ENCODE measurements at places on chromosomes 16 and 17.

DNA sequence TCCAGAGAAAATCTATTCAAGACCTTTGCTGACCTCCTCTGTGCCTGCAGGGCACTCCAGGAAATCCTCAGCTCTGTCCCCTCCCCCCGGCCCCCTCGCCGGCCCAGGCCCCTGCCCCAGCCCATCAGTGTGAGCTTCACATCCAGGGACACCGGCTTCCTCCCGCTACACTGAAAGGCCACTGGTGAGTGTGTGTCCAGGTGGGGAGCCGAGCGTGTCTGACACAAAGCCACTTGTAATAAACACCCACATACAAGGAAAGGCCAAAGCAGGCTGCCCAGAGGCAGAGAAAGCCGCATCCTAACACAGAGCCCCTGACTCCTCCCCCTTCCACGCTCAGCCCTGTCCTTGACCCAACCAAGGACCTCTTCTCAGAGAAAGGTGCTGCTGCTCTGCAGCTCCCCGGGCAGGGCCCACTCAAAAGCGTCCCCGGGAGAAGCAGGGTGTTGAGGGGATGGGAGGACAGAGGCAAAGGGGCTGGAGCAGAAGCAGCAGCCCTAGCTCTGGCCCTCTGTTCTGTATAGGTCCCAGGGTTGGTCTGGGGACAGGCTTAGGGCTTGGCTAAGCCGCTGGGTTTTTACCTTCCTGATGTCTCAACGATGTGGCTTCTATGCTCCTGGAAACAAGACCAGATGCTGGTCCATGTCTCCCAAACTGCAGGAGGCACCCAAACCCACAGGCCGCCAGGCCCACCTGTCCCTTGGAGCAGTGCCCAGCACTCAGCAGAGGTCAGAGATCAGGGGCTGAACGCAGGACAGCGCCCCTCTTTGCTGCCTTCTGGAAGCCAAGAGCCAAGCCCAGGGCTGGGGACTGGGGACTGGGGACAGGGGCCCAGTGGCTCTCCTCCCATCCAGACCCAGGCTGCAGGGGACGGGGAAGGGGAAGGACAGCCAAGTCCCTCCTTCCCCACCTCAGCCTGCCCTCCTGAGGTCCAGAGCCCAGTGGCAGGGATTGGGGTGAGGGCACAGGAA lies 15.3 kb downstream of the MNT start:
- DNase-seq = no peak

GRCh38 chr17:8991514-8992285 lies 26.2 kb upstream of the PIK3R5 start:
- DNase-seq = peak; percentile 38

GRCh38 chr17:10357768-10358167 lies 15.0 kb downstream of the MYH13 start:
- no peak for DNase-seq

DNA sequence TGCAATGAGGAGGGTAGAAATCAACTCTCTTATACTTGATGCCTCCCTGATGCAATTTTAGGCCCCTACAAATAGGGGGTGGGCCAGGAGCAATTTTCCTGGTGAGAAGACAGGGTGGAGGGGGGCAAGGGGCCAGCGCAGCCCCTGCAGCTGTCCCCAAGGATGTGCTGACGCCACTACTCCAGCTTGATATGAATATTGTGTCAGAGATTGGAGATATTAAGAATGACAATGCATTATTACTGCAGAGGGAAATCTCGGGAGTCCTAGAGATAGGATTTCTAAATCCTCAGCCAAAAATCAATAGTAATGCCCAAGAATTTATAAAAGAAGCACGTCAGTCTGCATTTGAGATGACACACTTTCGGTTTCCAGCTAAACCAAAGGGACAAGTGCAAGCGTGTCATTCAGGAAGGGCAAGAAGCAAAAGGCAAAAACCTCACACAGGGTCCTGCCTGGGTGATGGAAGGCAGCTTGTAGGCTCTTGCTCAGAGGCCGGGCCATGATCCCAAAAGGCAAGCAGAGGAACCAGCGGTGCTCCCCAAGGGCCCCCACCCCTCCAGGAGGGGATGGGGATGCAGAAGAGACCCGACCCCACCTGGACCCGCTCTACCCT lies 178.8 kb downstream of the C16orf78 start:
- DNase-seq = no peak

DNA sequence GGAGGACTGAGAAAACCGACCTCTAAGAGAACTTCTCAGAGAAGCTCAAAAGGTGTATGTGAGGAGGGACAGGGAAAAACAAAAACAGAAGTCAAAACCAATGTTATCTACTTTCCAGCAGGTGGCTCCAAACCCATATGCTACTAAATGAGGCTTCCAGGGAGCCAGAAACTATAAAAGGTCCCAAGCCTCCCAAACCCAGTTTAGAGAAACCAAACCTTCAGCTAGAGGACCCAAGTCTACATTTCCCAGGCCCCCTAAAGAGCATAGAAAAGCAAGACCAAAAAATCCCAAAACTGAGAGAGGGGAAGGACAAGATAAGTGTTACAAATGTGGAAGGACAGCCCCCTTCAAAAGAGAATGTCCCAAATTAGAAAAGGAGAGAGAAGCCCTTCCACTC lies 3.7 kb downstream of the HPR start:
- DNase-seq = no peak

DNA sequence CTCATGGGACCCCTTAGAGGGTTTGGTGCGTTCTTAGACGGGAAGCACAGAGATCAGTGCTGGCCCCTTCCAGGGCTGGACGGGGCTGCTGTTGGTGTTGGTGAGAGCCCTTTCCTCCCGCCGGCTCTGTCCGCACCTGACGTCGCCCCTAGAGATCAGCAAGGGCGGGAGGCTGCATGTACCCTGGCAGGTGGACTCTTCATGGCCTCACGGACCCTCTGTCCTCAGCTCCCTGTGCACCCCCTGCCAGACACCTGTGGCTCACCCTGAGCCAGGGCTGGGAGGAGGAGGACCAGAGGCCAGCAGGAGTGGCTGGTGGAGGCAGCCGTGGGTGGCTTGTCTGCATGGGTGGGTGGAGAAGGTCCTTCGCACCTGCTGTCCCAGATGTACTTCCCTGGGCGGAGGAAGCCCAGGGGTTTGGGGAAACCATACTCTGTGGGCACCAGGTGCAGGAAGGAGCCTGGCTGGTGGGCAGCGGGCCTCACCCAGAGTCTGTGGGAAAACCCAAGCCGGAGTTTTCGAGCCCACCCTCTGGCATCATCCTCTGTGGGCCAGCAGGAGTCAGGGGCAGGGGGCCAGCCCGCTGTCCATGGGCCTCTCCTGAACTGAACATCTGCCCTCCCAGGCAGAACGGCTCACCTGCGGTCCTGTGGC lies 348.6 kb downstream of the SEC14L1 start:
- no peak for DNase-seq

DNA sequence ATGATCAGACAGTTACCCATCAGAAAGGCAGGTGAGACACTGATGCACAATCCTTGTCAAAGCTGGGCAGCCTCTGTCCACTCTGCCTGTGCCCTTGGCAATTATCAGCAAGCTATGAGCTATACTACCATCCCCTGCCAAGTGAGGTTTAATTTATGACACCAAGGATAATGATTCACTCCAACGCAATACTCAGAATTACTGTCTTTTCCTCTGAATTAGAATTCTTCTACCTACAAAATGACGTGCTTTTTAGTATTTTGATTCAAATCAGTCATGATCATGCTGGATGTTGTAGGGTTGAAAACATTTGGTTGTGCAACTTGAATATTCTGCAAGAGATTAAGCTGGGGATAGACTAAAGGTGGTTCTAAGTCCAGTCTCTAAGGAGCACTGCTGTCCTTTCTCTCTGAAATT lies 116.8 kb upstream of the SOX9 start:
- DNase-seq = no peak

- DNase-seq = no peak
Measured at GRCh38 chr17:65509032-65509431, 52.4 kb downstream of the AXIN2 start.

- no peak for DNase-seq
Measured at GRCh38 chr17:76866774-76867577, 1.2 kb upstream of the MGAT5B start.

DNA sequence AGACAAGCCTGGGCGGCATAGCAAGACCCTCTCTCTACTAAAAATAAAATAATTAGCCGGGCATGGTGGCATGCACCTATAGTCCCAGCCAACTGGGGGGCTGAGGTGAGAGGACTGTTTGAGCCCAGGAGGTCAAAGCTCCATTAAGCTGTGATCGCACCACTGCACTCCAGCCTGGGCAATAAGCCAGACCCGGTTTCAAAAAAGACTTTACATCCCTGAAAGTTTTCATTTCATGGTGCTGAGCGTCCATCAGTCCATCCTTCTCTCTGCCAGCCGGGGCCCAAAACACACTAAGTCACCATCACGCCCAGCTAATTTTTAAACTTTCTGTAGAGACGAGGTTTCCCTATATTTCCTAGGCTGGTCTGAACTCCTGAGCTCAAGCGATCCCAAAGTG lies 10.6 kb downstream of the RAB40B start:
- DNase-seq = no peak

- no peak for DNase-seq
Measured at GRCh38 chr16:50607970-50608557, 59.9 kb downstream of the NKD1 start.

DNA sequence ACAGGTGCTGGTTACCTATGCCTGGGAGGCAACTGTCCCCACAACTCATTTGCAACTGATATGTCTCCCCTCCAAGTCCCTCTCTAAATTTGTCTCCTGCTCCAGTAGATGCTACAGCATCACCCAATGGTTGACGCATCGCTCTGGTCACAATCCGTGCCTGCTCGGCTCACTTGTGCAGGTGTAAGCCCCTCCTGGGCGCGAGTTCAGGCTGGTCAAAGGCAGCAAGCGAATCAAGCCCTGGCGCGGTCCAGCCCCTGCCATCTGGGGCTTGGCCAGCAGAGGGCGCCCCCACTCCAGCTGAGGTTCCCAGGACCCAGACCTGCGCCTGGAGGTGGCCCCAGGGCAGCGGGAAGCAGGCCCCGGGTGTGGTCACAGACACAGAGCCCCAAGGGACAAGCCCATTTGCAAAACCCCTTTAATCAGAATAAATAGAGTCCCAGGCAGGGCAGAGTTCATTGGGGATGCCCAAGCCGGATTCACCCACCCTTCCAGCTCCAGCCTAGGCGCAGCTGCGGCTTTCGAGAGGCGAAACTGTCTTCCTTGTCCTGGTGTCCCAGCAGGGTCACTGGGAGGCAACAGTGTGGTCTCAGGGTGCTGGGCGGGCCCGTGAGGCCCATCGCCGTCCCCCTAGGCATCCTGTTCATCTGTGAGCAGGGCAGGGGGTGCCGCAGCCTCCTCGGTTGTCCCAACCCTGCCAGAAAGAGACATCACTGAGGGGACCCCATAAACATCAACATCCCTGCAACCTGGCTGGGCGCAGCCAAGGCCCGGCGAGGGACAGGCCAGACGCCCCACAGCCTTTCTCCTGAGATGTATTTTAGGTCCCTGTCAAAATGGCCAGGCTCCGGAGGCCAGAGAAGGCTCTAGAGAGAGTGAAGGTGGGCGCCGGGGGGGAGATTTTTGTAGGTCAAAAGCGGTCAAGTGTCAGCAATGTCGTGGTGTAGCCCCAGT lies 15.8 kb downstream of the TMC6 start:
- peak; percentile 67 for DNase-seq

DNA sequence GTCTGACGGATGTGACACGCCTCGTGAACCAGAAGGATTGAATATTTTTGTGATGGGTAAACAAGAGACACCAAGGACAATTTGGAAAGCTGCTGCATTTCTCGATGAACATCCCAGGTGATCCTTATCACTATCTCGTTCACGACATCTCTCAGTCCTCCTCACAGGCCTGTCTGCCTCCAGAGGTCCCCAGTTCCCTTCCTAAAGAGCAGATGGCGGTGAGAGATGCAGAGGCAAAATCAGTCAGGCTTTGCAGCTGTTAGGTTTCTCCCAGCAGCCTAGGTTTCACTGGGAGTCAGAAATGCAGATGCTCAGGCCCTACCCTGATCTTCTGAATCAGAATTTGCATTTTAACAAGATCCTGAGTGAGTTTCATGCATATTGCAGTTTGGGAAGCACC lies 23.6 kb downstream of the SCPEP1 start:
- DNase-seq = no peak

- no peak for DNase-seq
Measured at GRCh38 chr16:16095646-16096045, 127.6 kb downstream of the ABCC6 start.

DNA sequence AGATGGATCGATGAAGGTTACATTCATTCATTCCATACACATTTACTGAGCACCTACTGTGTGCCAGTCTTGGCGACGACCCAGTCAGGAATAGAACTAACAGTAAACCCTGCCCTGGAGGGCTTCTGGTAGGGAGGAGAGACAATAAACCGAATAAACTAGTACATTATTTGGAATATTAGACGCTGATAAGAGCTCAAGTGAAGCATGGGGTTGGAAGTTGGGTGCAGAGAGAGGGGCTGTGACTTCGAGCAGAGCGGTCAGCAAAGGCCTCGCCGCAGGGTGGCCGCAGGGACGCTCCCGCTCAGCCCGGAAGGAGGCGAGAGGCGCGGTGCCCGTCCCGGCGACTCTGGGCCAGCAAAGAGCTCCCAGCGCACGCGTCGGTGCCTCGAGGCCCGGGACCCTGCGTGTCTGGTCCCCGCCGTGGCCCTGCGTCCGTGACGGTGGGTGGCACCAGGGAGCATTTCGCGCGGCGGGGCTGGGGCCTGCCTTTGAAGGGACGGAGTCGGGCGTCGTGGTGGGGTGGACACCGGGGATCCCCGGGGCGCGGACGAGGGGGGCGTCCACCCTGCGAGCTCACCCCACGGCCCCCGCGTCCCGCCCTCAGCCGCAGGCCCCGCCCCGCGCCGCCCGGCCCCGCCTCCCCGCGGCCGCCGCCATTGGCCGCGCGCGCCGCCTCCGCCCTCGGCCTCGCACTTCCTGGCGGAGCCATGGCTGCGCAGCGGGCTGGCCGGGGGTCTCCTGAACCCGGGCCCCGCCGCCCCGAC lies at the start of gene KLHL36:
TSS of gene KLHL36 (plus strand) at position 684 of the 767 bp plus-strand sequence. CDS start 2,357 bp downstream, outside the sequence.
- DNase-seq = no peak

GRCh38 chr16:4675864-4676786 lies 17.2 kb upstream of the NUDT16L1 start:
- DNase-seq = peak; percentile 27

- no peak for DNase-seq
Measured at GRCh38 chr17:42311240-42312034, 23.1 kb downstream of the STAT5A start.

- DNase-seq = no peak
Measured at GRCh38 chr17:81722184-81723120, 10.4 kb downstream of the SLC25A10 start.

GRCh38 chr17:50507871-50508572 lies at the start of gene MYCBPAP:
MYCBPAP (plus strand) TSS chr17:50508439; CDS start chr17:50508675, 236 bp downstream.
- DNase-seq = peak; percentile 9

- DNase-seq = no peak
Measured at GRCh38 chr16:52621651-52622050, 74.7 kb upstream of the TOX3 start.

GRCh38 chr17:57309479-57309878 lies 53.2 kb downstream of the MSI2 start:
- DNase-seq = no peak

DNA sequence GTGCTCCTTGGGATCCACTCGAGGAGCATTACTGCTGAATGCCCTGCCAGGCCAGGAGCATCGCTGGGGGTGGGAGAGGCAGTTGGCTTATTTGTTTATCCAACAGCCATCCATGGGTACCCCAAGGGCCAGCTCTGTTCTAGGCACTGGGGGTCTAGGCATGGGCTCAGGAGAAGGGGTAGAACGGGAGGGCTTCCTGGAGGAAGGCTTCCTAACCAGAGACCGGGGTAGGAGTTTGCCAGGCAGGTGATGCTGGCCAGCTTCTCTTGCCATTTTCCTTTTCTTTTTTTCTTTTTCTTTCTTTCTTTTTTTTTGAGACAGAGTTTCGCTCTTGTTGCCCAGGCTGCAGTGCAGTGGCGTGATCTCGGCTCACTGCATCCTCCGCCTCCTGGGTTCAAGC lies 241.0 kb downstream of the SEC14L1 start:
- DNase-seq = no peak

- DNase-seq = no peak
Measured at GRCh38 chr16:88356727-88357199, 26.0 kb upstream of the ZNF469 start.

Measured in stimulated activated CD4-positive, alpha-beta T cell treated with anti-CD3 and anti-CD28 coated beads, TNF-alpha, amount 100 ng/mL, for 1 hour (primary cell).